GF-D8 (cell line): ENCODE measurements at places on chromosomes 5 and 9.

GRCh38 chr5:142640316-142641005, 45.4 kb downstream of the FGF1 start:
- no peak for DNase-seq

GRCh38 chr5:107320846-107321245, 349.9 kb downstream of the EFNA5 start:
- DNase-seq = no peak

GRCh38 chr9:108512426-108513173, 343.2 kb downstream of the ACTL7B start:
- no peak for DNase-seq

GRCh38 chr5:169764018-169764378, 126.9 kb downstream of the DOCK2 start:
- DNase-seq = no peak

DNA sequence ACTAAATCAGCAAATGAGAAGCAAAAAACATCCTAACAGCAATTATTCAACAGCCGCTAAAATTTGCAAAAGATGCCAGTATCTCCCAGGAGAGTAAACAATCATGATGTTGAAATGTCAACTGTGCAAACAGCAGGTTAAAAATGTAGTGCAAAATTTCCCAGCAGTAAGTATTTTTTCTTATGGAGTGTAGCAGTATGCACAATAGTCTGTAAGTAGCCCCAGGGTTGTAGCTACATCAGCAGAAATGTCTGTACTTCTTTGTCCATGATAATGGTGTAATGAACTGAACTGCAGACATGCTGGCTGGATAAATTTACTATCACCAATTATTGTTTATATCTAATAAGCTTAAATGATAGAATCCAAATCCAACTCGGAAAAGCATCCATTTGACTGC, 31.4 kb downstream of the GRIN3A start:
- no peak for DNase-seq

DNA sequence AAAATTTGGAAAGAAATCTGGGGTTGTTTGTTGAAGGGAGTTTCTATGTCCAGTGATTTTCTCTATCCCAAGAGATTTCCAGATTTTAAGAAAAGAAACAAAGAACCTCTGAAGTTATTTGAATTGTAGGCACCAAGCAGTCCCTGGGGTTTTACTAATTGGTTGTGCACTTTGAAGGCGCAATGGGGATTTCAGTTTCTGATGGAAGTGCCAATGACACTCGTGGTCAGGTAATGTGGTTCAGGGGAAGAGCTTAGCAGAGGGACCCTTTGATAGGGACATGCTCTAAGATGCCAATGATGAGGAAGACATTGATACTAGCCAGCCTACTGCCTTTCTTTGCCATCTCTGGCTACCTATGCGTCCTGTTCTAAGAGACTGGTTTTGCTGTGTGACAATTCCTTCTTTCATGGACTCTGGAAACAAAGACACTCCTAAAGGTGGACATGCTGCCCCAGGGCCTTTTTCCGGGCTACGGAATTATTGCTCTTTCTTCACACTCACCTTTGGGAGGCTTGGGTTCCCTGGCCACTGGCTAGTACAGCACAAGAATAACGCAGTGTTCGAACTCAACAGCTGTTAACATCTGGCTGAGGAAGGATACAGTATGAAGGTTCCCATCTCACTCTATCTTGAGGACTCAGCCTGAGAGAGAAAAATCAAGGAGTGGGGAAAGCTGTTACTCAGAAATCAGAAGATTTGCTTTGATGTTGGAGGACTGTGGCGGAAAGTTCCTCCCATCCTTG, 6.9 kb upstream of the TRAF1 start:
- no peak for DNase-seq

GRCh38 chr9:123434619-123435240, 78.7 kb downstream of the CRB2 start:
- no peak for DNase-seq

DNA sequence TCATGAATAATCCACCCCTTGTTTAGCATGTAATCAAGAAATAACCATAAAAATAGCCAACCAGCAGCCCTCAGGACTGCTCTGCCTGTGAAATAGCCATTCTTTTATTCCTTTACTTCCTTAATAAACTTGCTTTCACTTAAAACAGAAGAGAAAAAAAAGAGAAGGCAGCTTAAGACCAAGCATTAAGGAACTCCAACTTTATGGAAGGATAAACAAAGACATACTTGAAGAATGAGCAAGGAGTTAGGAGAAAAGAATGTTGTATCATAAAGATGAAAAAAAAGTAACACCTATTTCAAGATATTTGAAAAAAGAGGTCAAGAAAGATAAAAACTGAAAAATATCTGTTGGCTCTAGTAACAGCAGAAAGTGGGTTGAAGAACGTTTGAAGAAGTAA, 107.6 kb downstream of the RNF180 start:
- no peak for DNase-seq

DNA sequence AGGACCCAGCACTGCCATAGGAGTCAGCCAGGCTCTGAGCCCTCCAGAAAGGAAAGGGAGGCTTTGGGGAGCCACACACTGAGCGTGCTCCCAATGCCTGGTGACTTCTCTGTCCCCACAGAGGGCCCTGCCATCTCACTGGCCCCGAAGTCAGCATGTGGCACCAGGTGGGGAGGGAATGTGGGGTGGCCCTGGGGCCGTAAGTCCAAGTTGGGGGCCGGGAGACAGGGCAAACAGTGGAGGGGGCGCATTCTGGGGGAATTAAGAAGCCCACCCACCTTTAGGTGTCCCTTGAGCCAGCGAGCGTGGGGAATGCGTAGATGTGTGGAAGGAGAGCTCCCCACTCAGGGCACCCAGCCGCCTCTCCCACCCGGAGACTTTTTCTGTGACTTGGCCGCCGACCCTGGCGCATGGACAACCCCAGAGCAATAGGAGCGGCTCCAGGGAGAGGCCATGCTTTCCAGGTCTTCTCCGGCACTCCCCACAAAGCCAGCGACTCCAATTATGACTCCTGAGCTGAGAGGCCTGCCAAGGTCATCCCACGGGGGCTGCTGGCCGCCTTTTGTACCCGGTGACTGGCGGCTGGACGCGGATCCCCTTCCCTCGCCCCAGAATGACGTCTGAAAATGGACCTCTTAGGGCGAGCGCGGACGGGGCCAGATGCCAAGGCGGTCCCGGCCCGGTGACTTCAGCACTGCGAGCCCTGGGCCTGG, 9.8 kb downstream of the IRX1 start:
- DNase-seq = no peak

- no peak for DNase-seq
Observed at GRCh38 chr5:95913663-95914062, 48.0 kb downstream of the ELL2 start.

DNA sequence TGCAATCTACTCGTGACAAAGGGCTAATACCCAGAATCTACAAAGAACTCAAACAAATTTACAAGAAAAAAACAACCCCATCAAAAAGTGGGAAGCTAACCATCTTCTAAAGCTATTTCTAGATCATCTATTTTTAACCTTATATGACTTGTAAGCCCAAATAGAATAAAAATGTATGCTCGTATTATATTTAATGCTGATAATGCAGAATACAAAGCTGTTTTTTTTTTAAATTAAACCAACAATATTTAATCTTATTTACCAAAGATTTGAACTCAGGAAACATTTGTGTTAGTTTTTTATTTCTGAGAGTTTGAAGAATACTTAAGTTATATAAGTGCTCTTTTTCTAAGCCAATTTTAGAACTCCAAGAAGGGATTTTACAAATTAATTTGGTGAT, 652.1 kb downstream of the LRRC70 start:
- no peak for DNase-seq

GRCh38 chr5:7960142-7960541, 91.2 kb downstream of the MTRR start:
- no peak for DNase-seq

DNA sequence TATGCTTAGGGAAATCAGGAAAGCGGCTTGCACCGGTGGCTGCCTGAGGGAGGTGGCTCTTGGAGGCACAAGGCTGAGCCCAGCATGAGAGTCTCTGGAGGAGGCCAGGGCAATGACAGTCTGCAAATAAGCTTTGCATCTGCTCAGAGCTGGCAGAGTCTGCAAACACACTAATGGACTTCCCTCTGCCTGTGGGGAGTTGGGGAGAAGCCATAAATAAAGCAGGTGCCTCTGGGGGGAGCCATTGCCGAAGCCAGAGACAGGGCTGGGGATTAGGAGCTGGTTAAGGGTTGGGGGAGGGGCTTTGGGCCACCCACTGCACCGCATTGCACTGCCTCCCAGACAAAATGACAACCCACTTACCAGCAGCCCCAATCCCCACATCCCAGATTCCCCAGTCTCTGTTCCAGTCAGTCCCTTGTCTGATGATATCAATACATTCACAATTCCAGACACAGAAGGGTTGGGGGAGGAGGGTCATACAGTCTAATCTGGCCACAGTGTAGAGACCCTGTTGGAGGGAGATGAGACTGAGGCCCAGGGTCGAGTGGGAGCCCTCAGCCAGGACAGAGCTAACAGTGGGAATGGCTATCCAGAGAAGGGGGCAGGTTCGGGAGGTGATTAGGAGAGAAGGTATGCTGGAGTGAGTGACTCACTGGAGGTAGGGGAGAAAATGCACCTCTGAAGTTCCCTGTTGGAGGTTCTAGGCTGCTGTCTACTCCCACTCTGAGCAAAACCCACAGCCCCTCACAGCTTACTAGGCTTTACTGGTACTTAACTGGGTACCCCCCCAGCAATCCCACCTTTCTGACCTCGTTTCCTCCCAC, 53.7 kb downstream of the PAX5 start:
- DNase-seq = no peak

- no peak for DNase-seq
Observed at GRCh38 chr9:113886026-113886369, 9.9 kb downstream of the ZNF618 start.

DNA sequence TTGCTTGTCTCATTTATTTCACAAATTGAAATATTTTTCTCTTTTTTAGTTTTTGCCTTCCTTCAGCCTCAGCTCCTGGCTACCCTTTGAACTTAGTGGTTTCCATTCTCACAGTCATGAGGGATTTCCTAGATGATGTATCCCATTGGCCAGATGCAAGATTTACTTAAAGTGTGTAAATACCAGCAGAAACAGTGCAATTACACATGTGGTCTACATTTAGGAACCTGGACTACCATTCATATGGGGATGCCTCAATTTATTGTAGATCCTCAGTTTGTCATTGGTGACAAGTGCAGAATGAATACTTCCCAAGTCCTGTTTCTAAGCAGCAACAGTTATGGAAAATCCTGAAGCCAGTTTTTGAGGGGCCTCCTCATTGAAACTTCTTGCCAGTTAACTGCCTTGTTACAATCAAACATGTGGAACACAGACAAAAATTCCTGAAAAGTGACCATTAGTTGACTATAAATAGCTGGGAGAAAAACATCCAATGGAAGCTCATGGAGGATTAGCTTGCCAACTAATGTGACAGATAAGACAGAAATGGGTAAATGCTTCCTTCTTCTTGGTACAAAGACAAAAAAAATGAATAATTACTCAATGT, 113.6 kb upstream of the FER start:
- DNase-seq = no peak

GRCh38 chr9:112783551-112783954, 33.0 kb downstream of the SNX30 start:
- no peak for DNase-seq

DNA sequence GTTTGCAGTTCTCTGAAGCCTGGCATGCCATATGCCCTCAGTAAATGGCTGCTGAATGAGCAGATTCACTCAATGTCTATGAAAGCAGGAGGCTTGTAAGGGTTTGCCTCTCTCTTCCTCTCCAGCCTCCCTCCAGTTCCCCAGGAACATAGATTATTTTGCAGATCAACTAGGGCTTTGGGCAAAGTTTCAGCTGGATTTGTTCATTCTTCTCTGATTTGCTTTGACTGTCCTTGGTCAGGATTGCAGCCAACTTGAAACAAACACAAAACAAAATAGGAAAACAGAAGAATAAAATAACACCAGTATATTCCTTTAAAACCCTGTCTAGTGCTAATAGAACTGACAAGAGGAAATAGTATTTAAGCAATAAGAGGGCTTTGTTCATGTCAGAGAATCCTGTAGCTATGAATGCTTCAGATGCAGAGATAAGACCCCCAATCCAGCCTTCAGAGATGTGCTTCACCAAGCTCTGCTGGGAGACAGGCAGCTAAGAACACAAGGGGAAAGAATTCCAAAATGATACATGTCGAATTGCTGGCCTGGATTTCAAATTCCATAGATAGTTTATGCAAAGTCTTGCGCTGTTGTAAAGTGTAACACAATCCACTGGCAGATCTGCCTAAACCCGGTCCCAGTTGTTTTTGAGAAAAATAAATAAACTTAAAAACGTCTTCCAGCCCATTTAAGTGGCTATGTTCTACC, 174.3 kb downstream of the PAPPA start:
- DNase-seq = no peak

- DNase-seq = no peak
Observed at GRCh38 chr5:10401498-10401897, 40.2 kb upstream of the ROPN1L start.

DNA sequence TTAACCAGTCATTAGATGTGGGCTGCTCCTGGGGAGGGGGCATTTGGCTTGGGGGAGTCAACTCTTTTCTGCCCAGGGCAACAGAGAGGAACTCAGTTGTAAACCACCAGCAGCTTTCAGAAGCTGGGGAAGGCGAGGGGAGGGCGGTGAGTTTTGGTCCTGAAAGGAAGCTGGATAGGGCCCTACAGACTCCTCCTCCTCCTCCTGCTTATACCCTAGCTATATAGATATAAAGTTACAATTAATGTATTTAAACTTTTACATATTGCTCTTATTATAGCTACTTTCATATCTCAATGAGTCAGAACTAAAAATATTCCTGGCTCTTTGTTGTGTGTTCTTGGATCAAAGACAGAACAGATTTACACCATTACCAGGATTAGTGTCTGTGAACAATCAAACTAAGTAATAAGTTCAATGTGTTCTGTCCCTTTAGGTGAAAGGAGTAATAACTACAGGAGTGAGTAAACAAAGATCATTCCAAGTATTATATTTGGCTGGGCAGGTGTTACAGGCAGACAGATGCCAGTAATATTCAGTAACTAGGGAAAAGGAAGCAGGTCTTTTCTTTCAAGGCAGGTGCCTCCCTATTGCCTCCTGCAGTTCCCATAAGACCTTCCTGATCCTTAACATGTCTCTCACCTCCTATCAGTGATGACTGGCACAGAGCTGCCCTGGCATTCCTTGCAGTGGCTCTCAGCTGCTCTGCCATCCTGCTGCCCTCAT, 20.5 kb upstream of the VPS13A start:
- DNase-seq = no peak

- no peak for DNase-seq
Observed at GRCh38 chr9:123957731-123958130, 27.8 kb upstream of the DENND1A start.

- DNase-seq = no peak
Observed at GRCh38 chr5:145980259-145980658, 43.9 kb downstream of the SH3RF2 start.

DNA sequence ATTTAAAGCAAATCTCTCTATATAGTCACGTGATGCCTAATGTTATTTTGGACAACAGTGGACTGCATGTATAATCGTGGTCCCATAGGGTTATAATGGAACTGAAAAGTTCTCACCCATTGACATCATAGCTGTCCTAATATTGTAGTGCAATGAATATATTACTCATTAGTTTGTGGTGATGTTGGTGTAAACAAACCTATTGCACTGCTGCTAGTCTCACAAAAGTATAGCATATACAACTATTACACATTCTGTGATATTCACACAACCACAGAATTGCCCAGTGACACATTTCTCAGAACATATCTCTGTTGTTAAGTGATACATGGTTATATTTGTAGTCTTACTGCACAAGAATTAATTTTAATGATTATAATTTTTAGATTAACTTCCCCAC, 37.7 kb downstream of the IPO11 start:
- DNase-seq = no peak
